ENCODE measurements at places on chromosomes 13 and 19. TPM values are rescaled to one million over a fixed set of nuclear protein-coding genes. Genes with fewer than 3 reads are reported as not detected.

The LILRB1 gene
- 3.5 TPM for total RNA-seq

The CEACAM16 gene
- not detected for total RNA-seq

The CGB5 gene
- not detected for total RNA-seq

The MYBPC2 gene
- not detected for total RNA-seq

The GTF3A gene
- 149 TPM for total RNA-seq

The PCDH8 gene
- total RNA-seq: not detected

The KLK15 gene
- total RNA-seq: not detected

The SYT5 gene
- total RNA-seq: 2.1 TPM

The ANKLE1 gene
- total RNA-seq: 3.0 TPM

The ZNF578 gene
- 1.4 TPM for total RNA-seq

The IL12RB1 gene
- total RNA-seq: 0.42 TPM

The ELSPBP1 gene
- not detected for total RNA-seq

The A1BG gene
- 0.83 TPM for total RNA-seq

The ZNF737 gene
- 11.0 TPM for total RNA-seq

The MBD3L5 gene
- not detected for total RNA-seq

The PLVAP gene
- total RNA-seq: 105 TPM

The MTUS2 gene
- total RNA-seq: 12.8 TPM

The PROZ gene
- not detected for total RNA-seq

The TMEM91 gene
- 9.7 TPM for total RNA-seq

The TPGS1 gene
- total RNA-seq: 86.6 TPM

The ZNF541 gene
- total RNA-seq: 0.17 TPM

The DPF1 gene
- 0.17 TPM for total RNA-seq
